ENCODE measurements at places on chromosomes 6 and 20.

GRCh38 chr6:21869085-21869771, 275.7 kb downstream of the SOX4 start:
- DNase-seq: no peak

DNA sequence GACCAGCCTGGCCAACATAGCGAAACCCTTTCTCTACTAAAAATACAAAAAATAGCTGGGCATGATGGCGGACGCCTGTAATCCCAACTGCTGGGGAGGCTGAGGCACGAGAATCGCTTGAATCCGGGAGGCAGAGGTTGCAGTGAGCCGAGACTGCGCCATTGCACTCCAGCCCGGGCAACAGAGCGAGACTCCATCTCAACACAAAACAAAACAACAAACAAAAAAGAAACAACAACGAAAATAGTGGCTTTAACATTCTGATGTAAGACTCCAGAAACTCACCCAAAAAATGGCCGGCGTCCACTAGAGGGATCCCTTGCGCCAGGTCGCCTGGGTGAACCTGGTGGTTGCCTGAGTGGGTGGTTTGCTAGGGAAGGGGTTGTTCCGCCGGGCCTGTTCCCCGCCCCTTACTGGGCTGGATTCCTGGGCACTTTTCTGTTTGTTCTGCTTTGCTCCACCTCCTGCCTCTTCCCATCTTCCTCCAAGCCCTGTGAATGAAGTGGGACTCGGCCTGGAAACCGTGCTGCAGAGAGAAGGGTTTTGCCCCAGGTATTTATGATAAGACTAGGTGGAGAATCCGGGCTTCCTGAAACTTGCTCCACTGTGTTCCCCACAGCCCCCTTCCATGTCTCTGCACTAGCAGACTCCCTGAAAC, 1.5 kb downstream of the PABPC1L start:
- DNase-seq: peak; percentile 31

DNA sequence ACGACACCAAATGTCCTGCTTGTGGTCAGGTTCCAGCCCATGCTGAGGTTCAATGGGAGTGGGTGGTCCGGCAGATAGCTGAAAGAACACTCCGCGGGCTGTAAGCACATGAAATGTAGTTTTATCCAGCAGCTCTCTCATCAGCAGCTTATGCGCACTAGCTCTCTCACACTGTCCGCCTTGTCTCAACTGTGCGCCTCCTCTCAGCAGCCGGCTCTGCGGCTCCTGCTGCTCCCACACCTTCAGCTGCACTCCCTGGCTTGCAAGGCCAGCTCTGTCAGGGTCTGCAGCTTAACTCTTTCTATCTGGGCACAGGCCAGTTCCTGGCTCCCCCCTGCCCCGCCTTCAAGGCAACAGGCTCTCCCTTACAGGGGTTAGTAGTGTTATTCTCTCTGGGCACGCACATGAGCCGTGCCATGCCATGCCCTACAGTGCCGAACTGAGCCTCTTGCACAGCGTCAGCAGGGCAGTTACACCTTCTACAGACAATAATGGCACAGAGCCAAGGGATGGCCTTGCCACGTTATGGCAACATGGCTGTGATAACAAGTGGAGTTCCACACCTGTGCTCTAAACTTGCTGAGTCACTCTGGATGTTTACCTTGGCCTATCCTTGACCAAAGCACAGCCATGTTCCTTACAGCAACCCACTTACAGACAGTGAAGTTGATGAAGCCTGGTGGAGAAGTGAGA, 84.0 kb upstream of the LRFN2 start:
- DNase-seq: no peak

DNA sequence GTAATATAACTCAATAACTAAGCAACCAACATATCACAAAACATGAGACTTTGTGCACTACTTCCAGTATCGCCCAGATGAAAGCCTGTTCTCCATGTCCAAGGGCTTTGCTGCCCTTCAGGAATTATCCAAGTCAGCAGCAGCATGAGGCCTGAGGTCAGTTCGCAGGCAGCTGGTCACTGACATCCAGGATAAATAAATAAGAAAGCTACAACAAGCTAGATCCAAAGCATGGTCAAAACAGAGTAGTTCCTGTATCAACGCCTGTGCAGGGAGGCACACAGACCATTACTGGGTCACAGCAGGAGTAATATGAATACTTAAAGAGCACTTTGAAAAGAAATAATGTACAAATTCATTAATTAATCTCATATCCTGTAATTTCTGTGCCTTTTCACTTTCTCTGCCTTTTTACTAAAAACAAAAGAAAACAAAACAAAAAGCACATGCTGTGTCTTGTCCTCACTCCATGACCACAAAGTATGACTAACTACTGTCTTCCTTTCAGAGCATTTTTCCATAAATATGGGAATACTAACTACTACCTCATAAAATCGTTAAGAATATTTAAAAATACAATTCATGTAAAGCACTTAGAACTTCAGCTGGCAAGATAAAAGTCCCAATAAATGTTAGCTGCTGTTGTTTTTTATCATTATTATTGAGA, 374.9 kb upstream of the IRAK1BP1 start:
- no peak for DNase-seq

DNA sequence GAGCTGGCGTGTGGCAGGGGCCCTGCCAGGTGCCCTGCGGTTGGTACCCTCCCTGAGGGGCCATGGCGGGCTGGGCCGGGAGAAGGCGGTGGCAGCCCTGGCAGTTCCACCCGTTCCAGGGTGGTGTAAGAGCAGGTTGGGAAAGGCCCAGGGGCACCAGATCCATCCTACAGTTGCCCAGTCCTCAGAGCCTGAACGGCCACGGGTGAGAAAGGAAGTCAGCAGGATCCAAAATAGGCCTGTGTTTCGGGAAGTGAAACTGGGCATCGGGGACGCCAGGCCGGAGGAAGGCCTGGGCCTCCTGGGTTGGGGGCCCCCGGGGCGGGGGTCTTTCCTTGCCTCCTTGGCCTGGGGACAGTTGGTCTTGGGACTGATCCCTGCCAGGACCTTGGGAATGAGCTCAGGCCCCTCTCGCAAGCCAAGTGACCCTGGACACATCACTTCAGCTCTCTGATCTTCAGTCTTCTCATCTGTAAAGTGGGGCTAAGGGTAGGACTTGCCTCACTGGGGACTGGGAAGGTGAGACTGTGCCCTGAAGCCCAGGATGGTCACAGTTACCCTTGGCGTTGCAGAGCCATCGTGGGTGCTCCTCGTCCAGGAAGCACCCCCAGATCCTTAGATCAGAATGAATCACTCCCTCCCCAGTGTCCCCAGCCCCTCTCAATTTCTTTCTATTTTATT, 18.1 kb upstream of the NOL4L start:
- no peak for DNase-seq

- no peak for DNase-seq
Measured at GRCh38 chr20:3248167-3248992, 9.4 kb upstream of the SLC4A11 start.

DNA sequence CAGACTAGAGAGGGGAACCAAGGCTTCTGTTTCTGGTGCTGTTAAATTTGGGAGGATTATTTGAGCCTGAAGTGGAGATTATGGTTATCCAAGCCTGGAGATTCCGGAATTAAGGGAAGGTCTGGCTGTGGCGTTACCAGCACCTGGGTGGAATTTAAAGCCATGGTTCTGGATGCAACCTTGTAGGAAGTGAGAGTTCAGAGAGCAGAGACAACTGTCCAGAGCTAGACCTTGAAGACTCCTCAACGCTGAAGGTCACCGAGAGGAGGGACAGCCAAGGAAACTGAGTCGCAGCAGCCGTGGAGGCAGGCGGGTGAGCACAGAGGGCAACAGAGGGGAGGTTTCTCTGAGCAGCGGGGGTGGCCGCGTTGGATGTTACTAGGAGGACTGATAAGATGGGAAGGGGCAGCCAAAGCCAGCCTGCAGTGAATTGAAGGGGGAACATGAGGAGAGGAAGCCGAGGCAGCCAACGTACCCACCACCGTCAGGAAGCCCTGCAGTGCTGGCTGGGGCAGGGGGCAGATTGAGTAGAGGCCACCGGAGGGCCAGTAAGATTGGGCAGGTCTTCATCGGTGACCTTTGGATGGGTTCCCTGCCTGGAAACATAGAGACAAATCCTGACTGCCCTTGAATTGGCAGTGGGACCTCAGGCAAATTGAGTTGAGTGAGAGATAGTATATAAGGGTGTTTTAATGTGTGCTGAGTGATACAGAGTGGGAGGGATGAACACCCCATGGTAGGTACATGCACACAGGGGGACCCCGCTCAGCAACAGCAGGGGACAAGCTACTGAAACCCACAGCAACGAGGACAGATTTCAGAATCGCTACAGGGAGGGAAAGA, 90.3 kb downstream of the SNX5 start:
- DNase-seq: no peak

- no peak for DNase-seq
Measured at GRCh38 chr20:31538326-31538725, 24.1 kb downstream of the HM13 start.

- DNase-seq: no peak
Measured at GRCh38 chr20:52806918-52807317, 165.2 kb upstream of the TSHZ2 start.

DNA sequence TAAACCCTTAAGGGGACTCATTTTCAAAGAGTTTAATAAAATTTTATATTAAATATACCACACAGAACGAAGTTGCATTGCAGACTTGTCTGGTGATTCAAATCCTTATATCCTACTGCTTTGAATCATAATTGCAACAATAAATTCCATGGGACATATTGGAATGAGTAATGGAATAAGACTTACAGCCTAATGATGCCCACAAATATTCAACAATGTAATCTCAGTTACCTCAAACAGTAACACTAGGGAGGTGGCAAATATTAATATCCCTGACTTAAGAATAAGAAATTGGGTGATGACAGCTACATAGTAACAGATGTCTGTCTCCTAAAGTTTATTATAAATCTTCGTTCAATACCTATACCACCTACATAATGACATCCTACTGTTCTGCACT, 52.6 kb downstream of the BMP5 start:
- no peak for DNase-seq

GRCh38 chr6:31659649-31660380, 763 bp downstream of the C6orf47 start:
- DNase-seq: peak; percentile 35

DNA sequence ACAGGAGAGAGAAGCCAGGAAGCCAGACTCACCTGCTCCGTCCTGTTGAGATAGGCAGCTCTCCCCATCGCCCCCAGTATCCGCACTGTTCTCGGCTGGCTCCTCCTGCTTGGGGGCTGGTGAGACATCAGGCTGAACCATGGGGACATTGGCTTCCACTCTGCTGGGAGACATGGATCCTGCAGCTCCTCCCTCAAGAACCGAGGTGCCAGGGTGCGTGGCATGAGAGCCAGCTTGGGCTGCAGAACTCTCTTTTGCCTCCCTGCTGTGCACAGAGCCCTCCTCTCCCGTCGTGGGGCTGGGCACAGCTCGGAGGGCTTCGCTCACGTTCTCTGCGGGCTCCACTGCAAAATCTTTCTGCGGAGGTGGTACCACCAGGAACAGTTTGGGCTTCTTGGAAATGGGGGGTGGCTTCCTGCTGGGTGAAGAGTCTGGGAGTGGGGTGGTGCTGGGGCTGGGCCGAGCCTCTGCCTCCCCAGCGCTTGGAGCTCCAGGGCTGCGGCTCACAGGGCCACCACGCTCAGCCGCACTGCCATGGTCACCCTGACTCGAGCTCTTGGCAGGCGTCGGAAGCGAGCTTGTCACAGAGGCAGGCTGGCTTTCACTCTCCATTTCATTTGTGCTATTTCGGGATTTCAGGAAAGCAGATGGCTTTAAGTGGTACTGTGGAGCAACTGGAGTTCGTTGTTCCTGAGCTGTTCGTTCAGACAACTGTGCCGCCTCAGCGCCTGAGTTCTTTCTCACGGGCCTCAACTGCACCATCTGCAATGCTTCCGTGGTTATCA, 26.5 kb downstream of the HEBP2 start:
- DNase-seq: no peak

GRCh38 chr6:105458551-105458950, 55.7 kb upstream of the PREP start:
- DNase-seq: no peak

GRCh38 chr6:126530775-126531174, 190.9 kb downstream of the CENPW start:
- DNase-seq: no peak

- DNase-seq: no peak
Measured at GRCh38 chr6:46933751-46934150, 12.0 kb upstream of the ADGRF5 start.

DNA sequence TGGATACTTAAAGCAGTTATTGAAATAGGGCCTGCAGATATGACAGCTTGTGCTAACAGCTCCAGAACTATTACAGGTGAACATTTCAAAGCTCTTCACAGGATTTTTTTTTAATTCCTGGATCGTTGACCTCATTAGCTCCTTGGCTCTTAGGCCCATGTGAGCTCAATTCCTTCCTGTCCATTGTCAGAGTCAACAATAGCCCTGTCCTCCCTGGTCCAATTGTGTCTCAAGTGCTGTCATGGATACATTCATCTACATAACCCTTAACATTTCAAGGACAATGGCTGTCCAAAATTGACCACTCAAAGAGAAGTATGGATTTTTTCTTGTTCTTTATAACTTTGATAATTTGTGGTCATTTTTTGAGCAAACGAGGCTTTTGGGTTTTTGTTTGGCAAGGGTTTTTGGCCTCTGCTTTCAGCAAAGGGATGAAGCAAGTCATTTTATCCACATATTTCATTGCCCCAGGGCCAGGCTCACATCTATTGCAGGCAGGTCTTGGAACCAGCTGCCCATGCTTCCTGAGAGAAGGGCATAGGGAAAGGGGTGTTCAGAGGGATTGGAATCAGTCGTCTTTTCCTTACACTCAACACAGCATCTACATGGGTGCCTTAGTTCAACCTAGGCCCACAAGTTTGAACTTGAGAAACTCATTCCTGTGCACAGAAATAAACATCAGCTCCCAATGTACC, 282.1 kb downstream of the TPBG start:
- no peak for DNase-seq

DNA sequence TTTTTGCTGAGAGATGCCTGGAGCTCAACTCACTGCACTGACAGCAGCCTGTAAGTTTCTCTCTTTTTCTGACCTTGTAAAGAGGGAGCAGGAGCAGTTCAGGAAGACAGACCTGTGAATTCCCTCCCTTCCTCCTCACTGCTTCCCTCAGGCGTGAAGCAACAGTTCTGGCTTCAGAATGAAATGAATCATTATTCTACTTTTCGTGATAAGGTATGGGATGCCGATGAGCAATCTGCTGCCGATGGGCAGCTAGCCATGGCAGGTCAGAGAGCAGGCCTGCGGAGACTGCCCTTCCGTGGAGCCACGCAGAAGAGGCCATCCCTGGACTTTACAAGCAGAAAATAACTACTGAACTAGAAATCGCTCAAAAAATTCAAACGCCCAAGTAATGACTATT, 426.5 kb upstream of the RNF217 start:
- DNase-seq: no peak

DNA sequence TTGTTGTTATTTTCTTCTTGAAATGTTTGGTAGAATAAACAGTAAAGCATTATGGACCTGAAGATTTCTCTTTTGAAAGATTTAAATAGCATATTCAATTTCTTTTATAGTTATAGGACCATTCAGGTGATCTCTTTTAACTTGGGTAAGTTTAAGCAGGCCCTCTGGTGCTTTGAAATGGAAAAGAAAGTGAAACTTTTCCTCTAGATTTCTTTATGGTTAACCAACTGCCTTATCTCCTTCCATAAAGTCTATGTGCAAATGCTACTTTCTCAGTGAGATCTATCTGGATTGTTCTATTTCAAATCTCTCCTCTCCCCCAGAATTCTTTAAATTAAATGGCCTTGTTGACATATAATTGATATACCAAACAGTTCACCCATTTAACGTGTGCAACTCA, 54.0 kb downstream of the PHACTR2 start:
- no peak for DNase-seq

GRCh38 chr6:109117346-109118035, 22.2 kb downstream of the CEP57L1 start:
- no peak for DNase-seq

Data from stimulated activated naive CD4-positive, alpha-beta T cell (primary cell).